ENCODE measurements at places on chromosomes 6 and 20.

DNA sequence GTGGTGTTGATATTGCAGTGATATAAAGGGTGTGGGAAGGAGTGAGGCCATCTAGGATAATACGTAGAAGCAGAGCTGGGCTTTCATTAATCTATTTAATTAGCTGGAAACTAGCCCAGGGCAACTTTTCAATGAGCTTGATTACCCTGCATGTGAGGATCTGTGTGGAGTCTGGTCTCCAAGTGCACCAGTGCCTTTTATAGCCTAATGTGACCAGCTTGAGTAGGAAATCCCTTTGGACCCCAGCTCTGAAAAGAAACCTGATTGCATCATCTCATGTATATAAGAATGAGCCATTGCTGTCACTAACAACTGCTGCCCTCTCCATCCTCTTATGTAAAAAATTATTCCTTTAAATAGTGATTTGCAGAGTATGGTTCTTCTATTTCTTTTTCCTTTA is 72.6 kb downstream of the CD109 start:
- DNase-seq = no peak

DNA sequence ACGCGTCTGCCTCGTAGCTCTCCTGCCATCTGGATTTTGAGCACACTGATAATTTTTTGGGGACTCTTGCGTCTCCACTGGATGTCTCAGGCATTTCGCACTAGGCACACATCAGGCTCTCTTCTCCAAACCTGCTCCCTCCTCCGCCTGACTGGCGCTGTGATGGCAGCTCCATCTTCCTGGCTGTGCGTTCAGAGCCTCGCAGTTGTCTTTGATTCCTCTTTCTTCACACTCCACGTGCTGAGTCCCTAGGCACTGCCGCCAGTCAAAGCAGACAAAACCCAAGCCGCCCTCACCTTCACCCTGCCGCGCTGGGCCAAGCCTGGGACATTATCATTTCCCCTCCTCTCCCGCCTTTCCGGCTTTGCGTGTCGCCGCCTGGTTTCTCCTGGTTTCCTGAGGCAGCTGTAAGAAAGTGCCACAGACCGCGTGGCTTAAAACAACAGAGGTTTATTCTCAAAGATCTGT is 778 bp downstream of the PSMG4 start:
- DNase-seq = no peak

GRCh38 chr6:26175428-26176181 is 88.4 kb downstream of the HFE start:
- no peak for DNase-seq

GRCh38 chr20:24164360-24164759 is 175.8 kb upstream of the GGTLC1 start:
- DNase-seq = no peak

- no peak for DNase-seq
Measured at GRCh38 chr6:34819571-34820480, 27.9 kb downstream of the BLTP3A start.

DNA sequence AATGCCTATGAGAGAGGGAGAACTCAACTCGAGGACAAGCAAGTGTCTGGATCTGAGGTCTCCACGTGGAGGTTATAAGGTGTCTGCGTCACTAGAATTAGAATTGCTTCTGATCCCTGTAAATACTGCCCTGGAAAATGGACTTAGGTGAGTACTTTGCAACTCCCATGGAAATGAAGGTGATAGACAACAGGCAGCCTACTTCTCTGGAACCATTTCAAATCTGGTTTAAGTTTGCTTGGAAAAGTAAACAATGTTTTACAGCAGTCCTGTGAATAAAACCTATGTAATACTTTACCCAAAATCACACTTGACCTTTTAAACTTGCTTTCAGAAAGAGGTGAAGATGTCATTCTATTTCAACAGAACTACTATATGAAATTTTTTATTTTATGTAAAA is 70.1 kb upstream of the TENT5A start:
- no peak for DNase-seq

GRCh38 chr6:105359419-105360370 is 43.2 kb downstream of the PREP start:
- no peak for DNase-seq

- DNase-seq = no peak
Measured at GRCh38 chr6:90126181-90126580, 170.5 kb downstream of the BACH2 start.

DNA sequence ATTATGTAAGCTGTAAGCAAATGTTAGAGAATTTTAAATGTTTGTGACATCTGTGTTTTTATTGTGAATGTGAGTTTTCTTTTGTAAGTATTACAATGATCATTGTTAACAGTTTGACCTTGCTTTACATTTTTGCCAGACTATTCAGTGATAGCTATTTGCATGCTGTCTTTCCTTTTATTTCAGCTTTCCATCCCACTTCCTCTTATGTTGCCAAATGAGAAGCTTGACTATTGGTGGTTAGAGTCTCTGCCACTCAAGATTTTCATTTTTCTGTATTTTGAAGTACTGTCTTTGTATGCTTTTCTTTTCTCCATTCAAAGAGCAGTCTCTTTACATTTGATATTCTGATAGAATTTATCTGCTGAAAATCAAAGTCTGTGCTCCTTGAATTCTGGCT is 104.1 kb downstream of the PRIM2 start:
- no peak for DNase-seq

DNA sequence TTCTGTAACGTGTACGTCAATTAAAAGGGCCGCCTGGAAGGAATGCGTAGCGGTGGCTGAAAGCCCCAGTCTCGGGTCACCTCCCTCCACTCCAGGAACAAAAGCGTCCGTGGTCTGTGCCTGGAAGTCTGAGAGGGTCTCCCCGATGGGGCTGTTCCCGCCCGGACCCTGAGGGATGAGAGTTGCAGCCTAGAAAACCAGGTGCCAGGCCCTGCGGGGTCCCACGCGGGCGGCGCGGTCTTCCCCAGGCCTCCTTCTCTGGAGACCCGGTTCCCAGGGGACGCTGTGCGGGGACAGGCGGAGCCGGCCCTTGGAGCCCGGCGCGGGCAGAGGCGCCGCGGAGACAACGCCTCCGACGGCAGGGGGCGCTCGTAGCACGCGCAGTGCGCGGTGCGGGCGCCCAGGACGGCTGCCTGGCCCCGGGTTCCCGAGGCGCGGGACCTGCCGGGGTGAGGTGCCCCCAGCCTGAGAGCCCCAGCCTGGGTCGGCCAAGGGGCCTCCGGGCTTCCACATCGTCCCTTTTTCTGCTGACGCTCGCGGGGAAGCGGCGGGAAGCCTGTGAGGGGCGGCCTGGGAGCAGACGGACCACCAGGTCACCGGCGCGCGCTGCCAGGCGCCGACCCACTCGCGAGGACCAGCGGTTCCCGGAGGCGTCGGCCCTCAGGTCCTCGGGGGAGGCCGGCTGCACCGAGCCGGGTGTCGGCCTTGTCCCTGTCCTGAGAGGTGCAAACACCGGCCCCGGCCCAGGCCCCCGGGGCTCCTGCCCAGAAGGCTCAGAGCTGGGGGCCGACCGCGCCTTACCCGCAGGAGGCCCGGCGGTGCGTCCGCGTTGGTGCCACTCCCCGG is 5.3 kb upstream of the FOXC1 start:
- peak; percentile 41 for DNase-seq

DNA sequence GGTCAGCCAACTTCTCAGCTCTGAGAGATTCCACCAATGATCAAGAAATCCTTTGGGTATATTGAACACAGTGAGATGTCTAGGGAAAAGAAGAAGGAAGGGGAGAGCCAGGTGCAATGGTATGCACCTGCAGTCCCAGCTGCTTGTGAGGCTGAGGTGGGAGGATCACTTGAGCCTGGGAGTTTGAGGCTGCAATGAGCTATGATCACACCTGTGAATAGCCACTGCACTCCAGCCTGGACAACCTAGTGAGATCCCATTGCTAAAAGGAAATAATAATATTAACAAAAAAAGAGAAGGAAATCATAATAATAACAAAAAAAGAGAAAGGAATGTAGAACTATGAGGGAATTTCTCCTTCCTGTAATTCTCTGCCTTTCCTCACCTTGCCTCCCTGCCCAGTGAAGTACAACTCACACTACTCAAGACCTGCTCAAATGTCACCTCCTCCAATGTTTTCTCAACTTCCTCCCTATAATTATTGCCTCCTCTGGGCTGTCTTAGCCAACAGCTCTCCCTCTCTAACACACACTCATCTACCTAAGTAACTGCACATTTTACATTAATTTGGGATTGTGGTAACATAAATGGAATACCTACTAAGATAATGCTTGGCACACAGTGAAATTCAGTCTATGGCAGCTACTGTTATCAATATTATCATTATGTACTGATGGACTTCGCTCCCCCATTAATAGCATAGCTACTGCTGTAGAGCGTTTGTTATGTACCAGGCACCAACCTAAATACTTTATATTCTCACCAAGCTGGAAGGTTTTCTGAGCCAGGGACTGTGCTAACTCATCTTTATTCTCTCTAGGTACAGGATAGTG is 103.6 kb downstream of the KIF13A start:
- no peak for DNase-seq

- DNase-seq = no peak
Measured at GRCh38 chr20:9241232-9241692, 172.4 kb downstream of the PLCB4 start.

DNA sequence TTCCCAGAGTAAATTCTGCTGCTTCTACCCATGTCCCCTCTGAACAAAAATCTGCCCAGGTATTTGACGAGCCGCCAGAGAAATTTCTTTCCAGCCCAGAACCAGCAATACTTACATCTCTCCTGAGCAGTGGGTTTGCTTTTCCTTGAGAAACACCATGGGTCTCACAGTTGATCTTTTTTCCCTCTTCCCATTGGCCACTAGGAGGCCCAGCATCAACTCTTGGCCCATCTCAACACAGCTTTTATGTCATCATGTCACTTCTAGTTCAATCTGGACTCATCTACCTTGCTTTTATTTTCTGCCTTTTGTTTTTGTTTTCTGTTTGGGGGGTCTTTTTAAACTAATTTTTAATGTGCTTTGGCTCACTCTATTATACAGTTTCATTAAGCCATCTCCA is 18.8 kb downstream of the MAFB start:
- DNase-seq = no peak

- no peak for DNase-seq
Measured at GRCh38 chr6:92188016-92188415, 1231.3 kb downstream of the EPHA7 start.

DNA sequence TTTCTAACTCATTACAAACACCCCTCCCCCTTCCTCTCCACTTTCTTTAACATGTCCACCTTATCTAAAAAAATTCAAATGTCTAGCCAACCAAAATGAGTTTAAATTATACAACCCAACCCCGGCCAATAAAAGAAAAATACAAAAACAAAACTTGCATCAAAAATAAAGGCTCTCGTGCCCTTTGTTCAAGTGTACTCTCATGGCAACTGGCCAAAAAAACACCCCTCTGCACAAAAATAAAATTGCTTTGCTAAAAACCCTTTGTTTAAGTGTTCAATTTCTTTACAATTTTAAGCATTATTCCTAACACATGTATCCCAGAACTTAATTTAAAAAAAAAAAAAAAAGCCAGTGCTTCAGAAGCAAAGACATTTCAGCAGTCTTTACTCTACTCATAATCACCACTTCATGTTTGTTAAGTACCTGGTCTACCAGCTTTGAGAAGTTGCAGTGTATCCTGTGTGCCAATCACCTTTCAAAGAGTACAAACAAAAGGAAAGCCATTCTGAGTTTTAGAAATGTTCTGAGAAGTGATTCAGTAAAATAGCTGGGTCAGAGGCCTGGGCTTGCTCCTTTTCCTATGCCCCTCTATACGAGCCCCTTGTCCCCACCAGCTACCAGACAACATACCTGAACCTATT is 87.5 kb downstream of the MDN1 start:
- no peak for DNase-seq

GRCh38 chr6:128883906-128884305 is 968 bp downstream of the LAMA2 start:
- DNase-seq = no peak

- DNase-seq = no peak
Measured at GRCh38 chr20:50392138-50392866, 117.9 kb upstream of the PTPN1 start.

DNA sequence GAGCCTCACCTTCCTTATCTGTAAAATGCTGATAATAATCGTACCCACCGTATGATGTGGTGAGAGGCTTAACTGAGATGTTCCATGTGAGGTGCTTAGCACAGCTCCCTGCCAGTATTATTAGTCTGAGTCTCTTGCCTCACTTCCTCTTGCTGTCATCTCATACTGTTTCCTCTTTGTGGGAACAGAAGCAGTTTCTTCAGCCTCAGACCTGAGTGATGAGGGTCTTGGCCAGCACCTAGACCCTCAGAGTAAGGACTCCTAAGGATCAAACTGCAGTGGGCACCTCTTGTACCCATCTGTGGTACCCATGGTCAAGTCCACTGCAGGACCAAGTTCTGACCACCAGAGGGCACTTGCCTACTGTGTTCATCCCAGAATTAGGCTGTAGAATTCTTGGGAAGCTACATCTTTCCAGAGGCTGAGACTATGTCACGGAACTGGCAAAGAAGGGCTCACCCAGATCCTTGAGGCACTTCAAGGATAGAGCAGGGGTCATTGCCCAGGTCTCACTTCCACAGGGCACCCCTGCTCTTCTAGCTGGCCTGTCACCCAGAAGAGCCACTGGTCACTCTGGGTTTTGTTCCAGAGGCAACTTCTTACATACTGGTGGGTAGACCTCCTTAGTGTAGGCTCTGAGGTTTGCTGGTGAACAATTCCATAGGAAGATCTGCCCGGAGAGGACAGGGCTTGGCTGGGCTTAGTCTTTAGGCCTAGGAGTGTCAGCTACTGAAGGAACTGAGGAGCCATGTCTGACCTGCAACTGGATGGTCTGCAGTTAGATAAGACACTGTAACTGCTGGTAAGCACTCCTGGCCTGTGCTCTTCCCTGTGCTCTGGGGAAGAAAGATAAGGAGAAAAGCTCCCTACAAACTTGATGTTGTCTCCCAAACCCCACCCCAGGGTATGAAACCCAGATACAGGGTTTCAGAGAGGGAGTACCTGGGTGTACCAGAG is 20.6 kb upstream of the SGK2 start:
- DNase-seq = peak; percentile 22

DNA sequence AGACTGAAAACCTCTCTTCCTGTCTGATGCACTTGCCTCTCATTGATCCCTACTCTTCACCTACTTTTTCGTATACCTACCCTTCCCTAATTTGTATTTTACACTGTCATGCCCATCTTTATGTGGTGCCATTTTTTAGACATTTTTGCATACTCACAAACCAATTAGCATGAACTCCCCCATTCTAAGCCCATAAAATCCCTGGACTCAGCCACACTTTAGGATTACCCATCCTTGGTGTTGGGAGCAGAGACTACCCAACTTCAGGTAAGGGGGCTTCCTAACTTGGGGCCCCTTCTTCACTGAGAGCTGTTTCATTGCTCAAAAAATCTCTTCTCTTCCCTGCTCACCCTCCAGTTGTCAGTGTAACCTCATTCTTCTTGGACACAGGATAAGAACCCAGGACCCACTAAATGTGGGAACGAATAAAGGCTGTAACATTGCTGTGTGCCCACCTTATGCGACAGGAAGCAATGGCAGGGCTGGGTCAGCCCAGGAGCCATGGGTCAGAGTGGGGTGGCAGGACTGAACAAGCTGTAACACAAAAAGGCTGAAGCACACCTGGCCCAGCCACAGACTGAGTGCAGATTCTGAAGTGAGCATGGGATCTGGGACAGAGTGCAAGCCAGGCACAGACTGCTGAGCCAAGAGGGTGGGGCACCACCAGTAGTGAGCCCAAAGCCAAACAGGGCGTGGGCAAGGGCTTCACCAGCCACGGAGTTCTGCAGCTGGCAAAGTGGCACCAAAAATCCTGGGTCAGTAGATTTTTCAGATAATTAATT is 789.1 kb upstream of the HS3ST5 start:
- no peak for DNase-seq

GRCh38 chr6:147618927-147619326 is 110.4 kb downstream of the SAMD5 start:
- no peak for DNase-seq
